AG08396 (cell line): ENCODE measurements at places on chromosomes 16 and 17.
A peak's percentile ranks its signal among the peaks of the same experiment; 100 is the strongest.

DNA sequence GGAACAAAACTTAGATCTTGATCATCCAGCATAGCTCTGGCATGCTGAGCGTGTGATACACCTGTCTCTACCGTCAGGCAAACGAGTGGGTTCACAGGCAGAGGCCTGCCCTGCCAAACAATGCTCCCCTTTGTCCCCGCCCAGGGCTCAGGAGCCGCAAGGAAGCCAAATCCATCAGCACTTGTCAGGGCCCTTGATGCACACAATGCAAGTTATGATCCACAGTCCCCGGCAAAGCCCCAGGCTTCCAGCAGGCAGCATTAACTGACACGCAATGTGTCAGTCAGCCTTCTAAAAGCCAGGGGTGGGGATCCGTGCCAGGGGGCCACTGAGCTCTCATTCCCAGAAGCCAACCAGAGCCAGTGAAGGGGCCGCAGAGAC is 460.9 kb downstream of the SLC39A11 start:
- no peak for DNase-seq

DNA sequence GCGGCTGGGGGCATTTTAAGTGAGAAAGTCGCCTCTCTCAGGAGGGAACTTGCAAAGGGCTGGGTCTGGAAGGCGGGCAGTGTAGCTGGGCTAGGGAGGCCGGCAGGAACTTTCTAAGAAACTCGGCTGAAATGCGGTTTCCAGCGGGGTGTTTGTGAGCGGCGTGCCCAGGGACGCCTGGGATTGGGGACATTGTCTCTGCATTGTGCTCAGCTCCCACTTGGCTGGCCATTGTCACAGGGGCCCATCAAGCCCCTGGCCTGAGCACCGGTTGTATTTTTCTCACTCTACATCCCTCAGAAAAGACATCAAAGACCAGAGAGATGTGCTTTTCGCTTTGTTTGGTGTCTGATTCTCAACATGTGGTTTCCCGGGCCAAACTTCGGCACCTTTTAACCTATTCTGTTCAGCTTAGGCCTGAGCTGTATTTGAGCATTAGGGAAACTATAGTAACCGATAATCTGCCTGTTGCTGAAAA is 291.1 kb upstream of the IRX3 start:
- no peak for DNase-seq

- no peak for DNase-seq
These were observed 66.0 kb downstream of the CDK12 start for GRCh38 chr17:39527220-39527813.

DNA sequence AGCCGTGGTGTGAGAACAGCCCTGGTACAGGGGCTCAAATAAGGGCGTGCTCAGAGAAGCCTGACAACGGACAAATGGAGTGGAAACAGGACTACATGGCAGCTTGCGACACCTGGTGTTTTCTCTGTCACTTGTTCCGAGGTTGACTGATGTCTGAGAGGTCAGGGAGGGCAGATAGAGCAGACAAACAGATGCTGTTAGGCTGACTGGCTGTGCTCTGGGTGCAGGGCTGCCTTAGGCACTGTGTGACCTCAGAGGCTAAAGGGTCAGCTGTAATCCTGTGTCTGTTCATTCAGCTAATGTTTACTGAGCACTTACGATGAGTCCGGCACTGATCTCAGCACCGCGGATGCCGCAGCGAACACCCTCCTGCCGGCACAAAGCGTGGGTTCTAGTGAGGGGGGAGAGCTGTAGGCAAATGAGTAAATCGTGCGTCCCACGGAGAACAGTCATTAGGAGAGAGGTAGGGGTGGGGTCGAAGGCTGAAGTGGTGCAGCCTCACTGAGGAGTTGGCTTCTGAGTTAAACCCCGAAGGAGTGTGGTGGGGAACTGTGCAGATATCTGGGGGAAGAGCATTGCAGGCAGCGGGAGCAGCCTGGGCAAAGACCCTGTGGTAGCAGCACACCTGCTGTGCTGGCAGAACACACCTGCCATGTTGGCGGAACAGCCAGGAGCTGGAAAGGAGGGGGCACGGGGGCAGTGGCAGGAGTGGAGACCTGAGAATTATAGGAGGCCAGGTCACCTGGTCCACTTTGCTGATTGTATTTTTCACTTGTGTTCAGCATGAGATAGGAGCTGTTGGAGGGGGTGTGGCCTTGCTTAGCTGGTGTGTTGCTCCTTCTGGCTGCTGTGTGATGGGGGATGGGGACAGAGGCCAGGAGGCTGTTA is 35.0 kb downstream of the GPT2 start:
- DNase-seq, result no peak

- DNase-seq, result no peak
These were observed 48.9 kb upstream of the LHX1 start for GRCh38 chr17:36888236-36888951.

- no peak for DNase-seq
These were observed 6.3 kb downstream of the TTYH2 start for GRCh38 chr17:74219576-74220133.

- DNase-seq, result no peak
These were observed 52.7 kb upstream of the NETO2 start for GRCh38 chr16:47196457-47196856.

GRCh38 chr17:44522883-44523671 is 19.9 kb upstream of the GPATCH8 start:
- DNase-seq, result peak; percentile 76
